ENCODE measurements at places on chromosomes 2 and 18.

GRCh38 chr2:114684403-114684802 lies 242.0 kb downstream of the DPP10 start:
- DNase-seq = no peak

GRCh38 chr18:6239716-6240115 lies 175.0 kb downstream of the L3MBTL4 start:
- DNase-seq = no peak

DNA sequence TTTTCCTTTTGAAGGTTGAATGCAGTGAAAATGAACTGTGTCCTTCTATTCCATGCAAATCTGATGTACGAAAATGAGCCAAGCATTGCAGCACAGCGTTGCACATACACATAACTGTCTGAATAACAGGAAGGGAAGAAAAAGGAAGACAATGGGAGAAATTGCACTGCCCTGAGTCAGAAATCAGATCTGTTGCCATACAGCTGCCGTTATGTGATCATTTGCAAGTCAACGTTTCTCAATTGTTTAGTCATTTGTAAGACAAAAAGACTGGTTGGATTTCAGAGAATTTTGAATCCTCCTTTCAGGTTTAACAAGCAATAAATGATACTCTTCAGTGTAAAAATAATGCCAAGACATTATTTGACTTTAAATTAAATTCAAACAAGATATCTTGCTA lies 284.1 kb downstream of the DSEL start:
- no peak for DNase-seq

DNA sequence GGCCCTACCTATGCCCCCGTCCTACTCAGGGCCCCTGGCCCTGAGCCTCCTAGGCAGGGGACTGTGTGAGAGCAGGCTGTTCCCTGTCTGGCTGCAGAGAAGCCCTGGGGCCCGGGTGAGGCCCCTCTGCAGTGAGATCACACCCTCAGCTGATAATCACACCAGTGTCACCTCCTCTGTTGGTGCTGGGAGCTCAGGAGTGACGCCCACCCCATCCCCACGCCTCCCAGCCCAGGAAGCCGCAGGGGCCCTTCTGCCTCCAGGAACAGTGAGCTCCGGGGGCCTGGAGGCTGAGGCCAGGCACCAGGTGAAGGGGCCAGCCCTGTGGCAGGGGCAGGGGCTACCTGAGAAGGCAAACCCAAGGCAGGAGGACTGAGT lies 20.0 kb downstream of the KCNIP3 start:
- DNase-seq = no peak

GRCh38 chr18:9404565-9405060 lies 70.0 kb downstream of the TWSG1 start:
- no peak for DNase-seq

DNA sequence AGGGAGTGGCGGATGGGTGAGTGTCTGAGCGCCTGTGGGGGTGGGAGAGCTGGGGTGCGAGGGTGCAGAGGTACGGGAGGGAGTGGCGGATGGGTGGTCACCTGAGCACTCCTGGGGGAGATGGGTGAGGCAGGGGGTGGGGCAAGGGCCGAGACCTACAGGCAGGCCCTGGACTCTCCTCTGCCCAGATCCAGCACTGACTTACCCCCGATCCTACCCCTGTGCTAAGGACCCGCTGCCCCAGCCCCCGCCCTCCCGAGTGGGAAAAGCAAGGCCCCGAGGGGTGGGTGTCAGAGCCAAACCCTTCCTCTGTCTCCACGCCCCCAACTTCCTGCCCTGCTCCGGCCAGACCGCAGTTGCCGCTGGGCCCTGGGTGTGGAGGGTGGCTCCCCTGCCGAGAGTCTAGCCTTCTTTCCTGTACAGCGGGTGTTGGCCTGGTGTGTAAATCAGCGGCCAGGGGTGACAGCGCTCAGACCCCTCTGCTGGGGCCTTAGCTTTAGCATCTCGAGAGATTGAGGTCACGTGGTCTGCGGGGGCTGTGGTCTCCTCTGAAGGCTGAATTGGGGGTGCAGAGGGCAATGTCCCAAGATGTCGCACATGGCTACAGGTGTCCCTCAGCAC lies 12.5 kb downstream of the BOK start:
- DNase-seq = no peak

GRCh38 chr2:112332123-112332696 lies 56.8 kb downstream of the ZC3H6 start:
- no peak for DNase-seq

DNA sequence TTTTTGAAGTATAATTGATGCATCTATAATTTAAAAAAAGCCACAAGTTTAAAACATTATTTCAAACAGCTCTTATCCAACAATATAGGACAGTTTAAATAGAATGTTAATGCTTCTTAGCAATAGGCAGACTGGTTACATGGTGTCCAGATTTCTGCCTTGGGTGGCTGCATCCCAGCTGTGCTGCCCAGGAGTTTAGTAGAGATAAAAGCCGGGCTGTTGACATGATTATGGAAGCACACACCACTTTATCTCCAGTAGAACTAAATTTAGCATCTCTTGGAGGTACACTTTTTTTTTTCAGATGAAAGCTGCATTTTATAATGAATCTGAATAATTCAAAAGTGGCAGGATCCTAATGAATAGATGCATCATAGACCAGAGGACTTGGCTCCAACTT lies 309.7 kb downstream of the PLCL1 start:
- DNase-seq = no peak

DNA sequence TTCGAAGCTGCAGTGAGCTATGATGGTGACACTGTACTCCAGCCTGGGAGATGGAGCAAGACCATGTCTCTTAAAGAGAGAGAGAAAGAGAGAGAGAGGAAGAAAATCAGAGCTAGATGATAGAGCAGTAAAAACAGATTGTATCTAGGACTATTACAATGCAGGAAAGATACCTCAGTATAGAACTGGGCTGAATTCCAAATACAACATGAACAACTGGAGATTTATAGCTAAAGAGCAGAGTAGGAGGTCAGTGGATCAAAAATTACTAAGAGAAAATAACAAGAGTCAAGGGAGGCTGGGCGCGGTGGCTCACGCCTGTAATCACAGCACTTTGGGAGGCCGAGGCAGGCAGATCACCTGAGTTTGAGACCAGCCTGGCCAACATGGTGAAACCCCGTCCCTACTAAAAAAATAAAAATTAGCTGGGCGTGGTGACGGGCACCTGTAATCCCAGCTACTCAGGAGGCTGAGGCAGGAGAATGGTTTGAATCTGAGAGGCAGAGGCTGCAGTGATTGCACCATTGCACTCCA lies 100.7 kb upstream of the MSH6 start:
- DNase-seq = no peak
